Stimulated activated CD8-positive, alpha-beta memory T cell treated with anti-CD3 and anti-CD28 coated beads, Interleukin-4, amount 100 ng/mL, for 1 hour (primary cell): ENCODE measurements at places on chromosomes 4 and X.

DNA sequence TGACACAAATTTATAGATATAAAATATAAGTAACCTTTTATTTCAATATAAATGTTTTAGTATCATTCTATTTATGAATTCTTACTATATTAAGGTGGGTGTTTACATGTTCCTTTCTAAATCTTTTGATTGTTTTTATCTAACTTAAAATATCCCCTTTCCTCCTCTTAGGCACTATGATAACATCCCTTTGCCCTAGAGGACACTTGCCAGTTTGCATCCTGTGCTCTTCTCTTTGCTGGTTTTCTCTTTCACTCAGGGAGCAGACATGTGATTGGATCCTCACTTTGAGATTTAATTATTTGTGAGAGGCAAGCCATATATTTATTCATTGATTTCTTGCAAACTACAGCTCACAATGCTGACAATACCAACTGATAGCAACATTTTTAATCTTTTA, 16.2 kb downstream of the LRIT3 start:
- DNase-seq: no peak

DNA sequence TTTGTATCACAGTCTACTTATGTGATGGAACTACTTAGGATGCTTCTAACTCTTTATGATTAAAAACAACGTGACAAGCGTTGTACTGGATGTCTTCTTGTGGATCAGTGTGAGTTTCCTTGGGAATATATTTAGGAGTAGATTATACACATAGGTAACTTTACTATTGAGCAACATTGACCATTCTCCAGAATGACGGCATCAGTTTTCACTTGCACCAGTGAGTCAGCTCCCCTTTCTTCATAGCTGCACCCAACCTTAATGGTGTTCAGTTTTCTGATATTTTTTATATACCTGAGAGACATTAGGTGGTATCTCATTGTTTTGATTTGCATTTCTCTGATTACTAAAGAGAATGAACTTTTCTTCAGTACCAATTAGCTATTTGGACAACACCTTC, 343.9 kb downstream of the ADGRL3 start:
- no peak for DNase-seq

DNA sequence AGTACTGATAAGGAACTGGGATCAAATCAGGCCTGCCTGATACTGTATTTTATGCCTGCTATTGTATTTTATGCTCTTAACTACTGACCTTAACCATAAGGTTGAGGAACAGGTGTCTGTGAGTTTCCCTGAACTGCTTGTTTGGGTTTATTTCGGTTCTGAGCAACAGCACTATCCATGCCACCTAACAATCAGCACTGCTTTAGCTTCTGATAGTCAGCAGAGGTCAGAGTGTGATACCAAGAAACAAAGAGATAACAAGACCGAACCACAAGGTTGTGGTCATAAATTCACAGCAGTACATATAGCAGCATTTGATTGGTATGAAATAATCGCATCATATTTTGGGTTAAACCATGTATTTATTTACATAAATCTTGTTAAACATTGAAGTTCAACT, 362.2 kb downstream of the FGF13 start:
- DNase-seq: no peak

DNA sequence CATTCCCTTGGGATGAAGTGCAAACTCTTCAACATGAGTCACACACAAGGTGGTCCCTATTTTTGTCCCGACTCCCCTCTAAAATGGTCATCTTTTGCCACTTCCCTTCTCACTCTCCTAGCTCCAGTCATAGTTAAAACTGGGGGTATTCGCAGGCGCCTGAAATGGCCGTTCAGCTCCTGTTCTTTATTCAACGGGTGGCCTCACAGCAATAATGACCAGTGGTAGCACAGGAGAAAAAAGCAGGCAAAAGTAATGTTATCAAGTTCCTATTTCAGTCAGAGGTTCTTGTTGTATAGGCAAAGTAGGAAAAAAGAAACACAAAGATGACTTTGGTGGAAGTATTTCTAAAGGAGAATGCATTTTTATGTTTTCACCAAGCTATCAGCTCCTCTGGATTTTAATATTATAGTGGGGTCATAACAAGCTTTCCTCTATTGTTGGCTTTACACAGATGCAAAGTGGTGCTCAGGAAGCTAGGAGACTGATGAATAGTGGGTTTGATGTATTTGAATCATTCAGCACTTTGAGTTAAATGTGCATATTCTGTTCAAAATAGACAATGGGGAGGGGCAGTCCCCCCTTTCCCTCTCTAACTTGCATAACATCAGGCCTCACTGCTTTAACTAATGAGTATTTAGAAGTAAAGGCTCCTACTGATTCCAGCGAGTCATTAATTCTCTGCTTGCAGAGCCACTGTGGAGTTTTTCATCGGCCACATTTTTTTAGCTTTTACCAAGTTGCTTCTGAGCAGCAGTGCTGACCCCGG, 171.2 kb upstream of the NDP start:
- DNase-seq: no peak

- DNase-seq: no peak
These were observed 26.1 kb downstream of the ARHGEF6 start for GRCh38 chrX:136754651-136755050.

DNA sequence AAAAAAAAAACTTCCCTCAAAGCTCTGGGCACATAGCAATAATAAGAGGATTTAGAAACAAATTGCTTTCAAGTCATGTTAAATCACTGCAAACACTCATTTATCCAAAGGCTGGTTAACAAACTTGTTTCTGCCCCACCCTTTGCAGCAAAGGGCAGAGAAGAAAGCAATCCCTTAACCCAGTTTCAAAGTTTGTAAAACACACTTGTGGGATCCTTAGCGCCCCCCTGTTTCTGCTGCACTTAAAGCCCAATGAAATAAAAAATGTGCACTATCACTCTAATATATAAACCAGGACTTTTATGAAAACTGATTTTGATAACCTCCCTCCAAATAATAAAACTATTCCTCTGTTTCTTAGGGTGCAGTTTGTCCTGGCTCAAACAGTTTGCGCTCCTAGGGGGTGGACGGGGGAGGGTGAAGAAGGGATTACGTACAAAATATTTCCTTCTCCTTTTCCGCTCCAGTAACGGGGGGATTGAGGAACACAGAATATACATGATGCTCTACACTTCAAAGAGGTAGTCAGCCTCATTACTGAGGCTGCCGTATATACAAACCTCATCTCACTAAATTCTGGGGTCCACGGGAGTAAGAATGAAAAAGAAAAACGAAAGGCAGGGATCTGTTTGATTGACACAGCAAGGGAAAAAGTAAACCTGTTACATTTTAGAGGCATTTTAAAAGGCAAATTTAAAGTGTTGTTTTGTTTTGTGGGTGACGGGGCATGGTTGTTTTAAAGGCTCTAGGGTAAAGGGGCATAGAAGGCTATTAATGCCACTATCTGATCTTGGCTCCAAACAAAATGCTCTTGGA, 3.1 kb upstream of the PCDH10 start:
- DNase-seq: no peak

- peak; percentile 23 for DNase-seq
These were observed 60.1 kb downstream of the SH2D1A start for GRCh38 chrX:124406294-124407014.

- no peak for DNase-seq
These were observed 7.0 kb downstream of the ACOT9 start for GRCh38 chrX:23736030-23736429.

- DNase-seq: no peak
These were observed 51.5 kb upstream of the RAB9B start for GRCh38 chrX:103883533-103883932.

GRCh38 chr4:123120473-123120872, 198.1 kb upstream of the NUDT6 start:
- no peak for DNase-seq

- DNase-seq: peak; percentile 15
These were observed 44.8 kb downstream of the SMS start for GRCh38 chrX:21985332-21985777.

- no peak for DNase-seq
These were observed 46.5 kb downstream of the RAI2 start for GRCh38 chrX:17814557-17814956.

- DNase-seq: no peak
These were observed 19.4 kb downstream of the MTM1 start for GRCh38 chrX:150587585-150588503.

DNA sequence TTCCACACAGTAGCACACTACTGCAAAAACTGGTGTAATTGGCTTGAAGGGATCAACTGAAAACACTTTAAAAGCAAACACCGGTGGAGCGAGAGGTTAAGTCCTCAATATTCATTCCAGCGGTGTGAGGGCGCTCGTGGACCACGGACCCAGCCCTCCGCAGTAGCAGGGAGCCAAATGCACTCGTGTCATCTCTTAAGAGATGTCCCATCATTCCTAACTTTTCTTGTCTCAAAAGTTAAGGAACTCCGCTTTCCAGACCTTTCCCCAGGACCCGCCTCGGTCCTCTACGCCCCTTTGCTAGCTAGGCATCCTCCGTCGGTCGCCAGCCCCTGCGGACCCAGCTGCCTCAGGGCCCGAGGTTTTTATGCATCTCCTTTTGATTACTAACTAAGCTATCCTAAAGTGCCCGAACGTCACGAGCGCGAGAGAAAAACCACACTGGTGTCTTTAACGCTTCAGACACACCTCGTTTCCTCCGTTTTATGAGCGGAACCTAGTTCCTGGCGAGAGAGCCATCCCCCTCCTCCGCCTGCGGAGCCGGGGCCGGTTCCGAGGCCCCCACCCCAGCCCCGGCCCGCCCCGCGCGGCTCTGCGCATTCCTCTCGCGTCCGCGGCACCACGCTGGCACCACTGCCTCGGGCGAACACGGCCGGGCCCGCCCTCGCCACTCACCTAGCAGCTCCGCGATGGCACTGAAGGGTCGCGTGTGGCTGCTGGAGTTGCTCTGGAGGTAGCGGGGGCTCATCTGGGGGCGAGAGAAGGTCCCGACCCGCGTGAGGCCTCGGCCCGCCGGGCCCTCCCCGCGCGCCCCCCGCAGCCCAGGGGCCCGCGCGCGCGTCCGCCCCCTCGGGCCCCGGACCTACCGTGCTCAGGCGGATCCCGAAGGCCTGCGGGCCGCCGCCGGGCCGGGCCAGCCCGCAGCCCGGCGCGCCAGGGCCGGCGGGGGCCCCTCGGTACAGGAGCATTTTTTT, 723 bp downstream of the MORC4 start:
- DNase-seq: no peak

DNA sequence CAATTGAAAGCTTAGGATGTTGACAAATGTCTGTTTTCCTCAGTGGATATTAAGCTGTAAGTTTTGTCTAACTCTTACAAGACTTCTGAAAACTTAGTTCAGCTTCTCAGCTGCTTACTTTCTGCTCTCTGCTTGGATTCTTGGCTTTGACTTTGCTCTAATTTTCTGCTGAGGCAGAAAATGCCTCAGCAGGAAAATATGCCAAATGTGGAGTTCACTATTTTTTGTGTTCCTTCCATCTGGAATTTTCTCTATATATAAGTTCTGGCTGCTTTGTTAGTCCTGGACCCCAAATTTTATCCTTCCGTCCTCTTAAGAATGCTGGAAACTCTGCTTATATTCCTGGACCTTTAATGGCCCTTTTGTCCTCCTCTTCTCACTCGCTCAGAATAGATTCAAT, 352.6 kb upstream of the NWD2 start:
- DNase-seq: no peak

GRCh38 chr4:3879681-3880614, 113.8 kb downstream of the ADRA2C start:
- no peak for DNase-seq

DNA sequence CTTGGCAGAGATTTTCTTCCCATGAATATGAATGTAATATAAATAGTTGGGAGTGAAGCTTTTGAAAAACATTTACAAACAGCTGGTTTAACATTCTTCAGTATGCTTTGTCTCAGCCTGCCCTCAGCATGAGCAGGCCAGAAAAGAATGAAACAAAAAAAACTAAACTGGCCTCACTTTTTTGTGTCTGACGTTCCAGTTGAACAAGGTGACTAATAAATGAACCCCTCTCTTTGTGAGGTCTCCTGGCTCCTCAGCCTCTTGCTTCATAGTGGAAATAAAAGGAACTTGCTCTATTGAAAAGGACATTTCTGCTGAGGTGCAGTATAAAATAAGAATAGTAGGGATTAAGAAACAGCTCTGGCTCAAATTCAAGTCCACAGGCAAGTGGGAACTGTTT, 9.4 kb downstream of the CHST7 start:
- no peak for DNase-seq

DNA sequence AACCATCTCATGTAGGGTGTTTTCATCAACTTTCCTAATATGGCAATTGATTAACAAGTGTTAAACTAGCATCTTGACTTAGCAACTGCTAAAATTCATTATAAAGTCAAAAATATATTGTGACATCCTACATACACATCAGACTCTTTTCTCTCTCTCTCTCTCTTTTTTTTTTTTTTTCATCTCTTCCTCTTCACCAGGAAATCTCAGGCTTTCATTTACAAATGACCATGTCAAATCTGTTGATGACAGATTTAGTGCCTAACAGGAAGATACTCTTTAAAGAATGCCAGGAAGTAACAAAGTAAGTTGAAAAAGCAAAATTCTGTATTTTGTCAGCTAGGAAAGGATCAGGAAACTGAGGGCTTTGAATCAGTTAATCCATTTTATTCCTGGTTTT, 365.5 kb downstream of the PCDH7 start:
- DNase-seq: no peak

DNA sequence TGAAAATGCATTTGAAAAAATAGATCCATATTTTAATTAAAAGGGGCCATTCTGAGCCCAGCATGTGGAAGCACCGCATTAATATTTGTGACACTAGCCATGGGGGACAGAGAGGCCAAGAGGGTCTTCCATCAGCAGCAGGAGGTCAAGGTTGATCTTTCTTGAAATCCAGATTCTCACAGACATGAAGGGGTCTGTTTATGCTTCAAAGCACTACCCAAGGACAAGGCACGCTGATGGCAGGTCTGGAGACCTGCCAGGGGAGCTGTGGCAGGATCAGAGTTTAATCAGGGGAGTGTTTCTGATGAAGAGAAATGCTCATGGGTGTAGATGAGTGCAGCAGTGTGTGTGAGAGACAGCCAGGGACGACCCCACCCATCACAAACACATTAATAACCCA, 243.3 kb downstream of the LDB2 start:
- no peak for DNase-seq

DNA sequence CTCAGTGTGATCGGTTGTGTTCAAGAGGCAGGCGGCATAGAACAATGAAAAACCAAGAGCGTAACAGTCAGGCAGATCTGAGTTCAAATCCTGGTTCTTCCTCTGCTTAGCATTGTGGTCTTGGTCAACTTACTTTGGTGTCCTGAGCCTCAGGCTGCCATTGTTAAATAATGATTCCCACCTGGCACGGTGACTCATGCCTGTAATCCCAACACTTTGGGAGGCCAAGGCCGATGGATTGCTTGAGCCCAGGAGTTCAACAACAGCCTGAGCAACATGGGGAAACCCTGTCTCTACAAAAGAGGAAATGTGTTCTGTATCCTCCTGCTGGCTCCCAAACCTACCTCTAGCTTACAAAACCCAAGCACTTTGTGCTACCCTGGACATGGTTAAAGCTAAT, 129.0 kb upstream of the STX18 start:
- no peak for DNase-seq
